Ascending aorta (tissue), 2 donors: ENCODE measurements at places on chromosomes 12 and 14. TPM values are rescaled to one million over a fixed set of nuclear protein-coding genes. Genes with fewer than 3 reads are reported as not detected.

DNA sequence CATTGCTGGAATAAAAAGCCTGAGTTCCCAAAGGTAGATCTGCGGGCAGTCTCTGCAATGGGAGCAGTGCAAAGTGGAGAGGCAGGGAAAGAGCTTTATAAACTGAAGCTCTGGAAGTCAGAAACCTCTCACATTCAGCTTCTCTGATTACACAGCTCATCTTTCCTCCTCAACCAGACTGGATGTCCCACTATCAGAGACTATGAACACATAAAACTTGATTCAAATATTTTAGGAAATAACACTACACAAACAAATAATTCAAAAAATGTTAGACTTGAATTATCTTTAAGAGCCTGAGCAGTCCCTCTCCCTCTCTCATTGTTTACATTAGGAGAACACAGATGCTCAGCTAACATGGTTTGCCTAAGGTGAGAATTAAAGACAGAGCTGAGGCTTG lies 72.9 kb downstream of the DENND5B start:
- DNase-seq: no peak

GRCh38 chr12:120956579-120957300 lies 21.6 kb upstream of the HNF1A start:
- DNase-seq: no peak

DNA sequence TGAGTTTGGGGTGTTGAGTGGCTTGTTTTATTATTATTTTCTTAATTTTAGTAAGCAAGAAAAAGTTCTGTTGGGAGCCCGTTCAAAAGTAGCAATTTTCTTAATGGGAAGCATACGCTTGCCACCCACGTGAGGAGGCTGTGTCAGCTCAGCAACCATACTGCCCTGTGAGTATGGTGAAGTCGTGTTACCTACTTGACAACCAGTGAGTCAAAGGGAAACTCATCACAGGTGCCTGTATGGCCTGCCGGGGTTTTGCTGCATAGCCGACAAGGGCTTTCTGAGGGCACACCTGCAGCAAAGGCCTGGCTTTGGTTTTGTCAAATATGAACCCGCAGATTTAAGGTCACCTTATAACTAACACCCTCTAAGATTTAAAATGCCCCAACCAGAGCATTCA lies 31.1 kb downstream of the PITPNM2 start:
- no peak for DNase-seq

DNA sequence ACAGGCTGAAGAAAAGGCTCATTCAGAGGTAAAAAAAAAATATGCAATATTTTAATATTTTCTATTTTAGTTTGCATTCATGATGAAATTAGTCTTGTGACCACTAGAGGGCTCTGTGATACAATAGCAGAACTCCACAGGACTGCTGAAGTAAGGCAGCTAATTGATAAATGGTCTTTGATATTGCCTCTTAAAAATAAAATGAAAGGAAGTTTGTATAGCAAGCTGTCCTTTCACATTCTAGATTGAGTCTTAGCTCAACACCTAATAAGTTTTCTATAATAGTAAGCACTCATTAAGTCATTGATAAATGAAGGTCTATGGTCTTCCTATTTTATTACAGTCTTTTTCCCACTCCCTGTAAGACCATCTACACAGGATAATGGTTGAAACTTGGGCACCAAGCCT lies 315.7 kb downstream of the NAV3 start:
- no peak for DNase-seq

- no peak for DNase-seq
These were observed 129.8 kb upstream of the KRR1 start for GRCh38 chr12:75641031-75641780.

- no peak for DNase-seq
These were observed 14.9 kb downstream of the HOXC4 start for GRCh38 chr12:54068418-54069070.

DNA sequence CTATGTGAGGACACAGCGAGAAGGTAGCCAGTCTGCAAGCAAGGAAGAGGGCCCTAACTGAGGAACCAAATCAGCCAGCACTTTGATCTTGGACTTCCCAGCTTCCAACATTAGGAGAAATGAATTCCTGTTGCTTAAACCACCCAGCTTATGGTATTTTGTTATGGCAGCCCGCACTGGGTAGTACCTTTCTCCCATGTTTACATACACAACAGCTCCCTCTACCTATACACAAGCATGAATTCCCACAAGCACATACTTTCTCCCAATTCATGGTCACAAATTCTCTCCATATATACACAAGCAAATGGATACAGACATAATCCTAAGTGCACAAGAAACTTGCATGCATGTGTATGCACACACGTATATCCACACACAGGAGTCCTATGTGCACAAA lies 7.4 kb downstream of the ITGB7 start:
- DNase-seq: no peak

DNA sequence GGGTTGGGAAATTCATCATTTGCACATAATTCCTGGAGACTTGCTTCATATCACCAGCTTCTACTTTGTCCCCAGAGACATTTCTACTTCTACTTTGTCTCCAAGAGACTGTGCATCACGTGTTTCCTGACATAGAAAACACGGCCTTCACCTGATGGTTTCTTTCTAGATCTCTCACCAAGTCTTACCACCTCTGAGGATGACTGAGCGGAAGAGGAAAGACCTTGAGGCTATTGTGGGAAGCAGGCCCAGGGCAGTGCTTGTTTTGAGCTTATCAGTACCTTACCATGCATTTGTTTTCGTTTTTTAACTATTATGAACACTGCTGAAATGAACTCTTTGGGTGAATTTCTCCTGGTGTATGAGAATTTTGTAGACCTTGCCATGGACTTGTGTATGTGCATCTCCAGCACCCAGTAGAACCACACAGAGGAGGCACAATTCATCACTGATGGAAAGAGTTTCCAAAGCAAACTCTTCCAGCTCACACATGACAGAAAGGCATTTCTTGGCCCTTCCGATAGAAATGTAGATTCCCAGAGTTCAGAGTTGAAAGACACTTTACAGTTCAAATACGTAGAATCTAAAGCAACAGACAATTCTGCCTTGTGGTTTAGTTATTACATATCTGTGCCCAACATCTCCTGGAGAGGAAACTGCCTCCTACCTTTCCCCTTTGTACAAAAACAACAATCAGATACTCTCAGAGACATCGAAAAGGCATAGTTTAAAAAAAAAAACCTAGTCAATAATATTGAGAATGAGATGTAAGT lies 434.7 kb downstream of the FUT8 start:
- DNase-seq: no peak

- no peak for DNase-seq
These were observed 585.5 kb downstream of the VRK1 start for GRCh38 chr14:97382616-97383226.

The REM2 gene
- 1.9 TPM for total RNA-seq

The TMEM233 gene
- total RNA-seq: not detected

The CALCOCO1 gene
- total RNA-seq: 258 TPM

The KLRK1 gene
- total RNA-seq: not detected
